Heart left ventricle (tissue), 16 donors: ENCODE measurements at places on chromosomes 7 and 10. TPM values are rescaled to one million over a fixed set of nuclear protein-coding genes. Genes with fewer than 3 reads are reported as not detected.

ASB10 gene
- total RNA-seq, result 36.4 TPM

ASB13 gene
- total RNA-seq, result 13.2 TPM

PROSER2 gene
- 0.82 TPM for total RNA-seq

TMEM213 gene
- not detected for total RNA-seq

ACHE gene
- 0.78 TPM for total RNA-seq

SEMA3D gene
- total RNA-seq, result 4.4 TPM

INA gene
- not detected for total RNA-seq

SEMA3C gene
- 44.3 TPM for total RNA-seq

SAMD9 gene
- 3.4 TPM for total RNA-seq

SSC4D gene
- total RNA-seq, result 0.86 TPM

- DNase-seq, result peak; percentile 31
Measured at GRCh38 chr7:151657173-151657572, 137.5 kb upstream of the RHEB start.

DNA sequence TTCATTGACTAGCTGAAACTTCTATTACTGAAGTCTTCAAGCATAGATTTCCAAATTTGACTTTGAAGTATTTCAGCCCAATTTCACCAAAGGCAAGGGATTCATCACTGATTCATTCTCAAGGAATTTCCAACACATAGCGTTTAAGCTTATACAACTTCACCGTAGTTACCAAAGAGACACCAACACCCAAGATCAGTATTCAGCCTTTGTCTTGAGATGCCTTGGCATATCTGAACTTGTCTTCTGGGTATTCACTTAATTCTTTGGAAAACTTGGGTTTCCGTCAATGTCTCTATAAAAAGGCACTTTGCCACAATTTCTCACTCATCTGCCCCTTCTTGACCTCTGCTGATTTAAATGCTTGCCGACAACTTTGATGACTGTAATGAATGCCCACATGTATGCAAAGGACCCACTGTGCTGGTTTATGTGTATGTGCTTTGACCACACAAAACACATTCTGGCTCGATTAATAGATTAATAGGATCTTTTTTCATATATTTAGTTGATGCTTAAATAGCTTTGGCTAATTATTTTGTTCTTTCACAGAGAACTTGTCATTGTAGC is 49.6 kb downstream of the TES start:
- DNase-seq, result no peak

DNA sequence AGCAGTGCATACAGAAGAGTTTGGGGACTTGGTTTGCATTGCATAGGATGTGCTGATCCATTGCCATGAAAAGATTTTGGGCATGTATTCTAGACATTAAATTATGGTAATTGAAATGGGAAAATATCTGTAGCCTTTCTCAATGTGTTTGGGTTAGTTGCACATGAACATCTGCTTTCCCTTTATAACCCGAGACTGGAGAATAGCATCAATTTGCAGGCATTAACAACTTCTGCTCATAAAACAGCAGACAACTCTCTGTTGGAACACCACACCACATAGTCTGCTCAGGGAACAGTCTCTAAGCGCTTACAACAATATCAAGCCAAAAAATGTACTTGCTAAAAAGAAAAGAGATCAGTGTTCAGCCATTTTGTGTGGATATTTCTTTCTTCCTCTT is 1391.1 kb upstream of the LRRTM3 start:
- no peak for DNase-seq

DNA sequence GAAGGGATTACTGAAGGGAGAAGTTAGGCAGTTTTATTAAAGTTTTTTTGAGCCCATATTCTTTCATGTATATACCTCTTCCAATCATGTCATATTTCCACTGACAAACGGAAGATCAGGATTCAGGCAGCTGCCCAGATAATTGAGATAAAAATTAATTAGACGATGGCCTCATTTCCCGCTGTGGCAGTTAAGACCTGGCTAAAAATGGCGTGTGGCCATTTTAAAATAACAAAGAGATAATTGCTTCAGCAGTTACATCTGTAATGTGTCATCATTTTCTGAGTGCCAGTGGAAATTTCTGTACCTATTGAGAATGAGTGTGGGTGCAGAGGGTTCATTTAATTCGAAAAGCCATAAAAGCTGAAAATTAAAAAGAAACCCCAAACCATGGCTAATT is 215.1 kb downstream of the STK31 start:
- DNase-seq, result no peak

- DNase-seq, result no peak
Measured at GRCh38 chr7:96014617-96015016, 242.3 kb downstream of the DYNC1I1 start.

DNA sequence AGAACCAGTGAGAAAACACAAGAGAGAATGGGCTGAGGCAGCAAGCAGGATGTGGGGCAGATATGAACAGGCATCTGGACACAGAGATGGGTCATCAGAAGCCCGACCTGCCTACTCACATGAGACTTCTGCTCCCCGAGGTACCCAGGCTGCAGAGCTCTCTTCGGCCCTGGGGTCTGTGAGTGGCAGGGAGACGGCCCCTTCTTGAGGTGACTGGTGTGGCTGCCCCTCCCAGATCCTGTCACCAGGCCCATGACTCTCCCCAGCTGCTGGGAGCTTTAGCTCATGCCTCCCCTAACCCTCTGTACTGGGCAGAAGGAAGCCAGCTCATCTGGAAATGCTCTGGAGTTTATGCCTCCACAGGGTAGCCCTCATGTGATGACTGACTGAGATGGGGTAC is 157.6 kb upstream of the PCBD1 start:
- DNase-seq, result no peak

DNA sequence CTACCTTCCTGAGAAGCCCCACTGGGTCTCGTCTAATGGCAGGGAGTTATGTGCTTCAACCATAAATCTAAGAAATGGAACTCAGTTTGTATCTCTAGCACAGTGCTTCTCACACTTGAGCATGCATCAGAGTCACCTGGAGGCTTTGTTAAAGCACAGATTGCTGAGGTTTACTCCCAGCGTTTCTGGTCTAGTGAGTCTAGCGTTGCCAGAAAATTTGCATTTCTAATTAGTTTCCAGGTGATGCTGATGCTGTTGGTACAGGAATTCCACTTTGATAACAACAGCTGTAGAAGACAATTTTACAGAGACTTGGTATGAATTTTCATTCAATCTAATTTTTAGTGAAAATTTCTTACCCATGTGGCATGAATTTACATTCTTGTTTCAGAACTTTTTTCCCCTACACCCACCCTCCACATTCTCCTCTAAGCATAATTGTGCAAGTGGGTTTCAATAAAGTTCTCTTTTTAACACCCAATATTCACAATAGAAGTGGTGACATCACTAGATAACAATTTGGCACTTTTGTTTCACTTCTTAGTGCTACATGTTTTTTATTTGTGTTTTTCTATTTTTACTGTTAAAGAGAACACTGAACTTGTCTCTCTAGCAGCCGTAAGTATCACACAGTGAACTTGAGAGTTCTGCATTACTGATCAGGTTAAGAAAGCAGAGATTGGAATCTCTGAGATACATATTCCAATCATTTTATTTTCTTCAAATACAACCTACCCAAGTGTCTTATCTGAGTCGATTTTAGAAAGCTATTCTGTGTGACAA is 48.4 kb upstream of the BET1 start:
- no peak for DNase-seq

DNA sequence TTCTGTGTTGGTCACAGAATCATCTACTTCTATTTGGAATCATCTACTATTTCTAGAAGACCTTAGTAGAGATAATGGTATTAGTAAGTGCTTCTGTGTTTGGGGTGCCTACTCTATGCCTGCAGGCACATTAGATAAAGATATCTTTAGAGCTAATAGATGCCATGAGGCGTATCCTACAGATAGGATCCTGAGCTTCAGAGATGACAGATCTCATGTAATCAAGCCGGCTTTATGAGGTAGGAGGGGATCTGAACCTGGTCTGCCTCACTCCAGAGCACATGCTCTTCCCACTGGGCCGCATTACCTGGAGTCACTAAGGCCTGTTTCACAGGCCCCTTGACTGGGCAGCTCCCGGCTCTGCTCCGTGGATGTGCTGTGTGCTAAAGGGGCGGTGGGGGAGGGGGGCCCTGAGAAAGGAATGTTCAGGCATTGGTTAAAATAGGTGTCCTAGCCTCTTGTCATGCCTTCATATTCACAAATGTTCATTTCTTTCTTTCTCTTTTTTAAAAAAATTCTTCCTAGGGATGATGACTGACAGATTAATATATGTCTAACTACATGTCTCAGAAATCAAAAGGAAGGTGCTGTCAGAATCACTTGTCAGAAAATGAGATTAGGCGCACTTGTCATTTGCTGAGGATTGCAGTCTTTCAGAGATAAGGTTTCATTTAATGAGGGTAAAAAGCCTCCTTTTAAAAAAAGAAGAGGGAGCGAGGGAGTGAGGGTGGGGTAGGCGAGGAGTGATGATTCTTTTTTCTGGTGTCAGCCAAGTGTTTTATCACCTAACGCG is 458.0 kb upstream of the GALNT17 start:
- DNase-seq, result no peak

- DNase-seq, result no peak
Measured at GRCh38 chr7:27244488-27245123, 2.0 kb downstream of the EVX1 start.

DNA sequence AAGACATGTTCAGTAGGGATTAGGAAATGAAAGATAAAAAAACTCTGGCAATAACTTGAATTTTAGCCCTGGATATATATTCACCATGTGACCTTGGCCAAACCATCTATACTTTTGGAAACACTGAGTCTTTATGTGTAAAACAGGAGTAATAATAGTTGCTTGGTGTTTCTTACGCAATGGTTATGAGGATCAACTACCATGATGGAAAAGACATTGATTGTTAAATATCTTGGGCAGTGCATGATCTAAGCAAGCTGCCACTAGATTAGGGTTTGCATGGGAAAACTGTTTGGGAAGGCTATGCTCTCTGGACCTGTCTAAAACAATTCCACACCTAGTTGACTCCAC is 6.5 kb downstream of the OR6B1 start:
- DNase-seq, result no peak

- no peak for DNase-seq
Measured at GRCh38 chr7:92158660-92159575, 20.0 kb downstream of the LRRD1 start.

DNA sequence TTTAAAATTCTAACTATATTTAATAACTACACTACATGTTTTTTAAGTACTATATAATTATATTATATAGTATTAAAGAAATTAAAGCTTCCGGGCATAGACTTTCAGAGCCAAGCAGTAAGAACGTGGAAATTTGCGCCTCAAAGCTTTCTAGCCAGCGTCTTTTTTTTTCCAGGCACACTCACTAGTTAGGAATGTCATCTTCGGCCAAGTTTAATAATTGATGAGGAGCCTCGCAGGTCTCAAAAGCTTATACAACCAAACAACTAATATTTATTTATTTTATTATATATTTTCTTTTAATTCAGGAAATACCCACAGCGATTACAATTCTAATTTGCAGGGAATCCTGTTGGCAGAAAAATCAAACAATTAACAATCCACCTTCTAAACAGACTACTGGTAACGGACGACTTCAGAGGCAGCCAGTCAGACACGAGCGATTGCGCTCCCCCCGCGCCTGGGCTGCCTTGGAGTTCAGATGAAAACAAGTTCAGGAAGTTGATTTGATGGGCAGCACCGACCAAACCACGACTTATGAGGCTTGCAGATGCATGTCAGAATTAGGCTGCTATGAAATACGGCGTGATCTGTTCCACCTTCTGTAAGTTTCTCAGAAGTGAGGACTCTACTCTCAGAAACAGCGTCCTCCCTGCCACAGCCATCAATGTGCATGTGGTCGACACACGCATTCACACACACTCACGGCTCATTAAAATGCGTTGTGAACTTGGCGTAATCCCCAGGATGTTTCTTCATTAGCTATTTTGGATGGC is 431.8 kb upstream of the MGMT start:
- no peak for DNase-seq

DNA sequence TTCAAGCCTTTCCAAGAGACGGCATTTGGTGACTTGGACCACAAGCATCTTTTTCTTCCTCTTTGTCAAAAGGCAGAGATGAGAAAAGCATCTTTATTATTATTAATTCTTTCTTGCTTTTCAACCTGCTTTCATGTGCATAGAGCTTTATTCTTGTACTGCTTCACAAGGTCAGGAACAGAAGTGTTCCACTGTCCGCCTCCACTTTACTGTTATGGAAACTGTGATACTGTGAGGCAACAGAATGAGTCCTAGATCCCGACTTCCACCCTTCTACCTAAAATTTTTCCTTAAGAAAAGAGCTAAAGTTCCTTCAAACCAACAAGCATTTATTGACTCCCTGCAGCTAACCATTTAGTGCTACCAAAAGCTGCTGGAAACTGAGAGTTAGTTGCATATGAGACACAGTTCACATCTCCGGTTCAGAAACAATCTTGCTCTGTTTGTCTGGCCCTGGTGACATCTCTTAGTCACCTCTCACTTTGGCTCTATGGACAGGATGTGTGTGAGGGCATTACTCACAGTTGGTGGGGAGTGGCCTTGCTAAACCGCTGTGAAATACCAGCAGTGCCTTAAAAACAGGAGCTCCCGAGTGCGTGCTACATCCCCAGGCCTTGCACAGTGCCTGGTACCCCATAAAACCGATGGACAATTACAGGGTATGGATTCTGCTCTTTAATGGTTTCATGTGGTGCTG is 77.1 kb upstream of the TRIL start:
- DNase-seq, result no peak

GRCh38 chr7:65307651-65308299 is 65.9 kb upstream of the ZNF92 start:
- DNase-seq, result peak; percentile 35

DNA sequence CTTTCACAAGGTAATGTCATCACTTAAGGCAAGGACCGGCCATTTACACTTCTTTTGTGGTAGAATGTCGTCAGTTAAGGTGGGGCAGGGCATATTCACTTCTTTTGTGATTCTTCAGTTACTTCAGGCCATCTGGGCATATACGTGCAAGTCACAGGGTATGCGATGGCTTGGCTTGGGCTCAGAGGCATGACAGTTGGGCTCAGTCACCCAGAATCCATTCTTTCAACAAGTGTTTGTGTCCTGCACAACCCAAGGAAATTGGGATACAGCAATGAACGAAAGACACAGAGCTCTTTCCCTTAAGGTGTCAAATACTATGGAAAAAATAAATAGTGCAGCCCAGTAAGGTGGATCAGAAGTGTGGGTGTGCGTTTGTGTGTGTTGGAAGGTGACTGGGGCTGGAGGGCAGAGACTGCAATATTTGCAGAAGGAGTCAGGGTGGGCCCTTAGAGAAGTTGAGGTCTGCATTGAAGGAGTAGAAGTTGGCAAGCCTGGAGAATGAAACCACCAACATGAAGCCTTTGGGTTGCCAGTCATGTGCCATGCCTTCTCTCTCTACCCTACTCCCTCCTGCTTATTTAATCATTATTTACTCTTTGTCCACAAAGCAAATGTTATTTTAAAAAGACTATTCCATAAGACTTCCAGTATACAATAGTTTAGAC is 222.8 kb upstream of the PRKCQ start:
- DNase-seq, result no peak

DNA sequence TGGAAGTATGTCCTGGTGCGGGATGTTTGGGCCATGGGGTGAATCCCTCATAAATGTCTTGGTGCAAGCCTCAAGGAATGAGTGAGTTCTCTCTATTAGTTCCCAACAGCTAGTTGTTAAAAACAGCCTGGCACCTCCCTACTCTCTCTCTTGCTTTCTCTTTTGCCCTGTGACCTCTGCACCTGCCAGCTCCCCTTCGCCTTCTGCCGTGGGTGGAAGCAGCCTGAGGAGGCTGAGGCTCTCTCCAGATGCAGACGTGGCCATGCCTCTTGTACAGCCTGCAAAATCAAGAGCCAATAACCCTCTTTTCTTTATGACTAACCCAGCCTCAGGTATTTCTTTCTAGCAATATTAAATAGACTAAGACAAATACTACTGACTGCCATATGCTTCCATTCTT is 210.3 kb downstream of the POM121L12 start:
- no peak for DNase-seq
